A549 treated with Hydrocortisone at 1 μM for 4 hours (cell line): ENCODE measurements at places on chromosomes 6 and 20. TPM values are rescaled to one million over a fixed set of nuclear protein-coding genes. Genes with fewer than 3 reads are reported as not detected.

The IRF4 gene
- 0.25 to 0.51 TPM (median 0.25 TPM) in 5 replicates for total RNA-seq

The MRPL2 gene
- 52.9 to 63.2 TPM (median 55.8 TPM) in 5 replicates for total RNA-seq

The CCN5 gene
- 26.1 to 39.6 TPM (median 26.8 TPM) in 5 replicates for total RNA-seq

The PCED1A gene
- total RNA-seq: 19.7 to 28.2 TPM (median 26.6 TPM) in 5 replicates

The C20orf202 gene
- 0.07 TPM in 1 of 5 replicates, not detected in the others for total RNA-seq

The SLC32A1 gene
- not detected in 5 replicates for total RNA-seq

The TCFL5 gene
- total RNA-seq: 2.8 to 4.6 TPM (median 4.0 TPM) in 5 replicates

The SNAP91 gene
- total RNA-seq: 0.06 to 0.35 TPM (median 0.28 TPM) in 5 replicates

The SNPH gene
- 3.9 to 4.8 TPM (median 4.1 TPM) in 5 replicates for total RNA-seq

The LTB gene
- 0.29 to 0.47 TPM (median 0.38 TPM) in 5 replicates for total RNA-seq

The F13A1 gene
- not detected in 5 replicates for total RNA-seq

The C6orf58 gene
- 0.12 to 0.18 TPM (median 0.18 TPM) in 3 of 5 replicates, not detected in the others for total RNA-seq

The TRIM27 gene
- total RNA-seq: 41.1 to 46.7 TPM (median 43.0 TPM) in 5 replicates

The EPPIN gene
- total RNA-seq: not detected in 5 replicates

The RBM24 gene
- 6.1 to 7.7 TPM (median 6.4 TPM) in 5 replicates for total RNA-seq

The BMP2 gene
- total RNA-seq: 0.30 to 0.43 TPM (median 0.32 TPM) in 5 replicates

The TFAP2D gene
- total RNA-seq: not detected in 5 replicates

The AVP gene
- not detected in 5 replicates for total RNA-seq

The BNIP5 gene
- 0.02 to 0.05 TPM (median 0.03 TPM) in 4 of 5 replicates, not detected in the other for total RNA-seq

The SLC23A2 gene
- total RNA-seq: 12.5 to 16.8 TPM (median 14.4 TPM) in 5 replicates

The SRSF12 gene
- 1.3 to 2.2 TPM (median 1.7 TPM) in 5 replicates for total RNA-seq

The SLC44A4 gene
- 0.03 to 0.14 TPM (median 0.06 TPM) in 4 of 5 replicates, not detected in the other for total RNA-seq

The WASF1 gene
- total RNA-seq: 8.2 to 11.9 TPM (median 10.5 TPM) in 5 replicates

The DEFB124 gene
- 0.38 to 1.1 TPM (median 0.76 TPM) in 3 of 5 replicates, not detected in the others for total RNA-seq

The GSTA5 gene
- not detected in 5 replicates for total RNA-seq

The UNC93A gene
- total RNA-seq: not detected in 5 replicates

The UBE3D gene
- total RNA-seq: 2.8 to 4.2 TPM (median 3.2 TPM) in 5 replicates

The RING1 gene
- 20.3 to 25.5 TPM (median 23.6 TPM) in 5 replicates for total RNA-seq

The PRKN gene
- total RNA-seq: 0.03 to 0.08 TPM in 2 of 5 replicates, not detected in the others

The GATA5 gene
- 0.45 to 0.82 TPM (median 0.71 TPM) in 5 replicates for total RNA-seq

The TREM2 gene
- 0.10 to 0.13 TPM in 2 of 5 replicates, not detected in the others for total RNA-seq

The MYCT1 gene
- total RNA-seq: 0.02 to 0.07 TPM in 2 of 5 replicates, not detected in the others

The VSX1 gene
- total RNA-seq: 0.68 to 1.0 TPM (median 0.99 TPM) in 5 replicates

The OR2B6 gene
- 0.15 to 0.31 TPM (median 0.18 TPM) in 3 of 5 replicates, not detected in the others for total RNA-seq

The WFDC8 gene
- total RNA-seq: not detected in 5 replicates

The TMEM242 gene
- 5.6 to 7.6 TPM (median 6.8 TPM) in 5 replicates for total RNA-seq

The HCRTR2 gene
- total RNA-seq: not detected in 5 replicates

The NTSR1 gene
- total RNA-seq: 0.06 to 0.17 TPM (median 0.08 TPM) in 5 replicates

The DSP gene
- 31.5 to 60.6 TPM (median 41.5 TPM) in 5 replicates for total RNA-seq

The DLK2 gene
- 5.6 to 8.1 TPM (median 7.6 TPM) in 5 replicates for total RNA-seq

The RUNX2 gene
- 1.3 to 1.9 TPM (median 1.5 TPM) in 5 replicates for total RNA-seq

The CNR1 gene
- total RNA-seq: 1.3 to 1.9 TPM (median 1.7 TPM) in 5 replicates

The TRIM38 gene
- total RNA-seq: 1.4 to 2.2 TPM (median 1.8 TPM) in 5 replicates

The SPAG4 gene
- 4.8 to 5.8 TPM (median 5.3 TPM) in 5 replicates for total RNA-seq

The ABRACL gene
- 46.2 to 54.8 TPM (median 46.9 TPM) in 5 replicates for total RNA-seq

The RIMS1 gene
- not detected in 5 replicates for total RNA-seq

The PAK5 gene
- not detected in 5 replicates for total RNA-seq
